Activated naive CD4-positive, alpha-beta T cell treated with anti-CD3 and anti-CD28 coated beads, Interleukin-2, amount 10 ng/mL, durations not matched to agents 7 days and 5 days (primary cell): ENCODE measurements at places on chromosomes 1 and 21.

- H3K27ac ChIP-seq: no peak overlapping the region
- DNase-seq: peak; percentile 69
- no peaks in the 10 kb centered on the region for H3K4me1 ChIP-seq
- H3K4me3 ChIP-seq: no peak overlapping the region
These were observed 67.4 kb downstream of the ARHGEF10L start for GRCh38 chr1:17606826-17607440.

- H3K4me1 ChIP-seq: peaks cover 13% of the 10 kb centered on the region
- no peaks in the 10 kb centered on the region for H3K36me3 ChIP-seq
- H3K4me3 ChIP-seq: no peak overlapping the region
These were observed 47.8 kb upstream of the PCBP3 start for GRCh38 chr21:45595574-45596295.

- peaks cover 3% of the 10 kb centered on the region for H3K4me1 ChIP-seq
- H3K27ac ChIP-seq: no peak overlapping the region
- no peak for DNase-seq
- H3K4me3 ChIP-seq: no peak overlapping the region
- no peaks in the 10 kb centered on the region for H3K36me3 ChIP-seq
These were observed 116.5 kb upstream of the C1orf174 start for GRCh38 chr1:4016351-4017130.

DNA sequence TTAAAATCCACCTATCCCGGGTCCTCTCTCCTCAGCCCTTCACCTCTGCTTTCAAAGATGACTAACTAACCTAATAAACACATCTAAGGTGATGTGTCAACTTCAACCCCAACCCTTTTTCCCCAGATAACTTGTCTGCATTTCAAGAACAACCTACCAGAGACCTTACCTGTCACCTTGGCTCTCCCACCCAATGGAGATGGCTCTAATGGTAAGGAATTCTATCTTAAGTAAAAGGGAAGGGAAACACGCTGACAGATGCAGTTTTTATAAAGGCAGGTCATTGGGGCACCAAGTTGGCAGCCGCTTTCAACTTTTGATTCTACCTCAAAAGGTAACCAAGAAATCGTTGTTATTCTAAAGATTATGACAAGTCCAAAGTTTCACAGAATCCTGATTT lies 37.6 kb downstream of the MRPL39 start:
- peaks cover 43% of the 10 kb centered on the region for H3K36me3 ChIP-seq
- peak overlapping the region; percentile 1 for H3K27ac ChIP-seq
- no peaks in the 10 kb centered on the region for H3K27me3 ChIP-seq

DNA sequence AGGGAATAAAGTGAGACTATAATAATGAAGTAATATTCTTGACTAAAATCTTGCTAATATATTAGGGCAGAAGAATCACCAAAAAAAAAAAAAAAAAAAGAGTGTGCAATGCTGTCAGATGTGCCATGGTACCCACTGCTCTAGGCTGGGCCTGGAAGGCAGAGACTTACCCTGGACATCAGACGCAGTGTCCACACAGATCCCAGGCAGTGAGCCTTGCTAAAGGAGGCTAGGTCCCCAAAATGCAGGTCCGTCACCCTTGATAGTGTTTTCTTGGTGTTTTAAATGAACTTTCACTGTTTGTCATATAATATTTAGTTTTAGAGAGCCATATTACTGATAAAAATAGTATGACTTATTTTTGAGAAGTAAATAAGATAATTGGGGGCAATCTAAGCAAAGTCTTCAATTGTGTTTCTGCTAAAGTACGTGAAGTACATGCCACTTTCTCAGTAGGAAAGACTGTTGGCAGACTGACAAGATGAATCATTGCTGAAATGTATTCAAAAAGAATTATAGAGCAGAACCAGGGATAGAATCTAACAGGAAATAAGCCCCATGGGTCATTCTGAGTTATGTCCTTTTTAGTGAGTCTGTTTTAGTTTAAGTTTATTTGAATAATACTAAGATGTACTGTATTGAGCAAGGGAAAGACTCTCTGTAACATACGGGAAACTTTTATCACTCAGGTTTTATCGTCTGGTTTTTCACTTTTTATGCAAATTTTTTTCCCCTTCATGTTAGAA lies 74.6 kb upstream of the PDC start:
- H3K27ac ChIP-seq: no peak overlapping the region
- no peak for DNase-seq
- H3K4me1 ChIP-seq: no peaks in the 10 kb centered on the region
- no peaks in the 10 kb centered on the region for H3K27me3 ChIP-seq
- H3K4me3 ChIP-seq: no peak overlapping the region

DNA sequence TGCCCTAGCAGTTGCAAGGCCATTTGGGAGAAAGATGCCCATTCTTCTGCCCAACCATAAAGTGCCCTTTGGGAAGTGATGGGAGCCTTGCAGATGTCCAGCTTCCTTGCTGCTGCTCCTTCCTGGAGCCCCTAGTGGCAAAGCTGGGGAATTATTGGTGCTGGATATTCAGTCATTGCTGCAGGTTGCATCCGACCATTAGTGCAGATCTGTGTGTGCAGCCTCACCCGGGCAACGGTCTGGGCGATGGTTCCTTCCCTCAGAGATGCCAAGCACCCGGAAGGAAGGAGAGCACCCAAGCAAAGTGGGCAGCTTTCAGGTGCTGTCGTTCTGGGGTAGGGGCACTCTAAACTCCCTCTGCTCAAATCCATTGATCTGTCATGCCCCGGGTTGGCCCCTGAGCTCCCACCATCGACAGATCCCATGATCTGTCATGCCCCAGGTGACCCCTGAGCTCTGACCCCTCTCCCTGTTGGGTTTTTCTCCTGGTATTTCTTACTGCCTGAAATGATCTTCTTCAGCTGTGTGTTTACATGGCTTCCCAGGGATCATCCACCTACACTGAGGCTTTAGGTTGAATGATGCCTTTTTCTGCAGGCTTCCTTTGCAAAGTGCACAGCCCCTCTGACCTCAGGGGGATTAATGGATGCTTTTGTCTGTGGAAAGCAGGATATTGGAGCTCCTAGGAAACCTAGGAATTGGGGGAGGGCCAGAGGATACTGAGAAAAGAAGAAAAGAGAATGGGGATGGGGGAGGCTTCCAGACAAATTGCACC lies 467.5 kb downstream of the PTPRU start:
- H3K36me3 ChIP-seq: no peaks in the 10 kb centered on the region
- DNase-seq: no peak
- no peak overlapping the region for H3K4me3 ChIP-seq
- peaks cover 53% of the 10 kb centered on the region for H3K27me3 ChIP-seq
- peaks cover 7% of the 10 kb centered on the region for H3K4me1 ChIP-seq
- H3K27ac ChIP-seq: no peak overlapping the region

DNA sequence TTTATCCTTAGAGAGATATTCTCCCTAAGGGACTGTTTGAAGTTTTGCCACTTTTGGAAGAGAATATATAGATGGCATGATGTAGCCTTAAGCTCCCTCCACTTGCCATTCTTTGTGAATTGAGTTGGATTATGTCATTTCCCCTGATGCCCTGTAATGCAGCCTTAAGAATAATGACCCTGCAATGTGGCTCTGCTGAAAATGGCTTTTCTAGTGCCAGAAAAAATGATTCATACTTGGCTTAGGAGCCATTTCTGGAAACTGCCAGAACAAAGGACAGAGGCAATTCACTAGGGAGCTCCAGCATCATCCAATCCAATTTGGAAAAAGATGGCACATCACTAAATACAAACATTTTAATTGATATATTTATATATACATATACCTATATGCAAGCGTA lies 265.3 kb downstream of the SPATA17 start:
- no peak overlapping the region for H3K4me3 ChIP-seq
- H3K27me3 ChIP-seq: no peaks in the 10 kb centered on the region
- no peaks in the 10 kb centered on the region for H3K4me1 ChIP-seq
- DNase-seq: no peak
- H3K27ac ChIP-seq: no peak overlapping the region
